ENCODE measurements at places on chromosomes 12 and 14.

DNA sequence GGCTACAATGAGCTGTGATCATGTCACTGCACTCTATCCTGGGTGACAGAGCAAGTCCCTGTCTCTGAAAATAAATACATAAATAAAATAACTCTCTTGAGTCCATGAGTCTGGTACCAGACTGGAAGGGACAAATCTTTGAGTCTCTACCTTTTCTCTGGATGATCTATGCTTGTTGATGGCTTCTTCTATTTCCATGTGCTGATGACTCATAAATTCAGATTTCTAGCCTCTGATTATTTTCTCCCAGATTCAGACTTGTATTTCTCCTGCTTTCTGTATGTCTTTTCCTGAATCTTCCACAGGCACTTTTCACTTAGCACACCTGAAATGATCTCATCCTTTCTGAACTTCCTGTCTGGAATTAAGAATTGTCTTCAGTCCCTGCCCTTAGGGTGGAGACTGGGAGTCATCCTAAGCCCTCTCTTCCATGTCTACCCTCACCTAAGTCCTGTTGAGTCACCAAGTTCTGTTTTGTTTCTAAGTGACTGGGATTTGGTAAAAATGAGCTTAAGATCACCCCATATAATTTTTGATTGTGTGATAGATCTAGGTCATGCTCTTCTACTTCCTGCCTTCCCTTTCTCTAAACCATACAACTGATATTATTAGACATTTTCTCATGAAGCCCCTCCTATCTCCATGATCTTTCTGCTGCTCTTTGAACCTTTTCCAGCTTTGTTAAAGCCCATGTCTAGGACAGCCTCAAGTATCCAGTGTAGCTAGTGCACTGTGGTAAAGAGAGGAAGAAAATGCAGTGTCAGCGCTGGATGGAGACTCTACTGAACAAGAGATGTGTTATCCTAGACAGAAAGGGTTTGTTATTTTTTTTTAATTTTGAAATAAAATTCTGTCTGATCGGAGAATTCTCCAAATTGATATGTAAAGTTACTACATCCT lies 13.1 kb downstream of the AKAP6 start:
- DNase-seq = no peak

DNA sequence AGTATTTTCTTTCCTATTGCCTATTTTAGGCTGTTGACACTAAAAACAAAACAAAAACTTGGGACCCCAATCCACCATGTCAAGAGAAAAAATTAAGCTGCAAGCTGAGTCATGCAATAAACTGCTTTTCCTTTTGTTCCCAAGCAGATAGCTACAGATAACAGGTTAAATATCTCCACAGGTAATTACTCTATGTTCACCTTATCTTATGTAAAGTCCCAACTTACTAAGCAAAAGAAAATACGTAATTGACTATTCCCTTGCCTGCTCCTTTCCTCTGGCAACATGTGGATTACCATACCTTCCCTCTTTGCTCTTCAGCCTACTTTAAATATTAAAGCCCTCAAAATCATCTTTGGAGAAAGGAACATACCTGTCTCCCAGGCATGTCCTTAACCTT lies 19.2 kb upstream of the COX16 start:
- no peak for DNase-seq

- DNase-seq = no peak
These were observed 3.8 kb downstream of the MARS1 start for GRCh38 chr12:57491393-57492280.

DNA sequence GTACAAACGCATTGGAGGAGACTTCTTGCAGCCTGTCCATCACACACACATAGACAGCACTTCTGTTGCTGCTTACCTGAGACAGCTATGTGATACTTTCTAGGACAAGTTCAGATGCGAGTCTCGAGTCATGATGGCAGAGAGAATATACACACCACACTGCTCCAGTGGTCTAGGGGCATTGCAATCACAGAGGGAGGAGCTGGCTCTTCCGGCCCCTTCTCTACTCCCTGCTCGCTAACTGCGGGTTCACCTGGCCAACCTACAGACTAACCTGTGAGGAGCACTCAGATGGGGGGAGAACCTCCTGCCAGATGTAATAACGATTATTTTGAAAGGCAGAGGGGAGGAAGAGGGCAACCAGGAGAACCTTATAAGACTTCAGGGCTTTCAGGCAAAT lies 30.7 kb downstream of the EMP1 start:
- DNase-seq = no peak

DNA sequence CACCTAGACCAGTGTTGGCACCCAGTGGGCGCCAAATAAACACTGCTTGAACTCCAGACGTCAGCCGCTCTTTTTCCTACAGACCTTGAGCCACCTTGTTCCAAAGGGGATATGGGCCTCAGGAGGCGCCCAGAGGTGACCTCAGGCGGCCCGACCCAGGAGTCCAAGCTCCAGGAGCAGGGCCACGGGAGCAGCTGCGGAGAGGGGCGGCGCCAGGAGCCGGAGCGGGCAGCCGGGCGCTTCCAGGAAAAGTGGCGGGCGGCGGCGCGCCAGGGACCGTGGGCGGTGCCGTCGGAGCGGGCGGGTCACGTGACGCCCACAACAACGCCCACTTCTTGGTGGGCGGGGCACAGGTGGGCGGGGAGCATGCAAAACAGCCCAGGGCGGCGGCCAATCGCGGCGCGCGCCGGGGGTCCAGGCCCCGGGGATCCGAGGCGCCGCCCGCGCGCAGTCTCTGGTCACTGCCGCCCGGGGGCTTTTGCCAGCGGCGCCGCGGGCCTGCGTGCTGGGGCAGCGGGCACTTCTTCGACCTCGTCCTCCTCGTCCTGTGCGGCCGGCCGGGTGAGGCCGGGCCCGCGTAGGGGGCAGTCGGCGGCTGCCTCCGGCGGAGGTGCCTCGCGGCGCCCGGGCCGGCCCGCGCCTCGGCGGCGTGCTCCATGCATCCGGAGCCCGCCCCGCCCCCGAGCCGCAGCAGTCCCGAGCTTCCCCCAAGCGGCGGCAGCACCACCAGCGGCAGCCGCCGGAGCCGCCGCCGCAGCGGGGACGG lies at the start of gene ORAI1:
ORAI1 (plus strand) TSS at position 444 of the 766 bp plus-strand sequence.
- DNase-seq = peak; percentile 94

DNA sequence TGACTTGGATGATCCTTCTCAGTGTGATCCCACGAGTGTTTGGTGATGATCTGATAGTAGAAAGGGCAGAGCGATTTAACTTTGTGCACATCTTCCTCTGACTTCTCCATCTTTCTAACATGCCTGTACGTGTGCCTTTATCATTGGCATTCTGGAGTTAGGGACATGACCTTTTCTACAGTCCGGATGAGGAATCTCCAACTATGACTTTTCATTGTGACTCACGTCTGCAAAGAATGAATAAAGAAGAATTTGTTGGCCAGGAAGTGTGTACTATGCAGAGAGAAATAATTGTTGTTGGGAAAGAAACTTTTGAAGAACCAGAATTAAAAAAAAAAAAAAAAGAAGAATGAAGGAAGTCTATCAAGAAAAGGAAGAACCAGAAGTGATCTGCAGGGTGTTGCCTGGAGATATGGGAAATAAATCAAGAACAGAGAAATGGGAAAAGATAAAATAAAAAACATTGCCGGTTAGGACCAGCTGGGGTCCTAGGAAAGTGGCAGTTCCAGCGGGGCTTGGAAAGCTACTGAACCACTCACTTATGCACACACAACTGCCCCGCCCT lies 25.3 kb downstream of the PPFIBP1 start:
- DNase-seq = no peak

- DNase-seq = no peak
These were observed 265.1 kb upstream of the SFSWAP start for GRCh38 chr12:131445795-131446194.

GRCh38 chr12:12278899-12279298 lies 12.1 kb upstream of the LRP6 start:
- DNase-seq = no peak

DNA sequence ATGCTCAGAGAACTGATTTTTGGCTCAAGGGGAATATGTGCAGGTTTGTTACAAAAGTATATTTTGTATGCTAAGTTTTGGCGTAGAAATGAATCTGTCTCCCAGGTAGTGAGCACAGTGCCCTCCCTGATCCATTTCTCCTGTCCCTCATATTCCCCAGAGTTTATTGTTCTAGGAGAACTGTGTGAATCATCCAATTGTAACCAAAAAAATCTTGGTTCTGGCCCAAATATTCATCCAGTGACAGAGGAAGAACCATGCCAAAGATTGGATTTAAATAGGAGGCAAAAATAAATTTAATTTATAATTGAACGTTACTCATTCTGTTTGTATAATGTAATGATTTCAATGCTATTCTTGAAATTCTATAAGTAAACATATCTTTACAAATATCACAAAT lies 4.8 kb downstream of the CATSPERB start:
- DNase-seq = no peak

- DNase-seq = no peak
These were observed 32.2 kb upstream of the PTPRQ start for GRCh38 chr12:80411787-80412186.

- DNase-seq = no peak
These were observed 78.1 kb upstream of the PELI2 start for GRCh38 chr14:56040121-56040520.

DNA sequence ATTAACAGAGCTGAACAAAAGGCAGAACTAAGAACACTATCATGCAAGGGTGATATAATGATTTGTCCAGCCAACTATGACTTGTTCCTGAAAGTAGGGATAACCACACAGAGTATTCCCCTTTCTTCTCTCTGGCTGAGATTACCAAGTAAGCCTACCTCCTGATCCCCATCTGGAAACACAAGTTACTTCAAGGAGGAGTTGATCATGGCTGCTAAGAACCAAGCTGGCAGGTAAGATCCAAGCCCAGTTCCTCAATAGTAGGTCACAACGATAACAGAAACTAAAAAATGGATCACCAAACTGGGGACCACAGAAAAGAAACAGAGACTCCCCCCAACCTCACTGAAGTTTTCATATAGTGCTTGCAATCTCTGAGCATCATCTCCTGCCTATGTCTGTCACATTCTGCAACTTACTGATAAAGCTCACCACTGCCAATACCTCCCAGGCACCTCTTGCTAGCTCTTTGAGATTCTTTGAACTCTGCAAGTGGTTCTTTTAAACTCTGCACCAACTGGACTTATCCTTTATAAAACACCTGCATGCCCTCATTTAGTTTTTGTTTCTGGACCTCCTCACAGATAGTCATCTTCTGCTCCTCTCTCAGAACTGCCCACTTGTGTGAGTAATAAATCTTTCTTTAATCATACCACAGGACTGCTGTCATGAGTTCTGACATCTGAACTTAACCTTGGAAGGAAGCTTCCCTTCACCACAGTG lies 76.6 kb downstream of the LRP6 start:
- no peak for DNase-seq

DNA sequence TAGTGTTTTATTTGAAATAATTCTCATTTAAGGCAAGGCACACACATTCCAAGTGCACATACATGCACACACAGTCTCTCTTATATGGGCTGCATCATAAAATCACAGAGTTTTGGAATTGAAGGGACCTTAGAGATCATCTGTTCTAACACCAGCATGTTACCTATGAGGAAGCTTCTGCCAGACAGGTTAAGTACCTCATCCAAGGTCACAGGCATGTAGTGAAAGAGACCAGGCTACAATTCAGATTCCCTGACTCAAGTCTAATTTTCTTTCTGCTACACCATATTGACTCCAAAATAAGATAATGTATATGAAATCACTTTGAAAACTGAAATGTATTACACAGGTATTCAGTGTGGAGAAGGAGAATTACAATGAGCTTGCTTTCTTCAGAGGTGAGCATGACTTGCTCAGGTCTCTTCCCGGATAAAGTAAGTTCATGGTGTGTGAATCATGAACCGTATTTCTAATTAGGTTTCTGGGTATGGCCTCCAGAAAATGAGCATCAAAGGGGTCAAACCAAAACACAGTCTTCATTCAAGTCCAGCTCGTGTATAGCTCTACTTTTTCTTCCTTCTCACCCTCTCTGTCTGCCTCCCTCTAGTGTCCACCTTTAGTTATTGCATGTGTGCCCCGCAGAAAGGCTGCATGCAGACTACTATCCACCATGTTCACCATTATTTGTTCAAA lies 411.9 kb downstream of the FUT8 start:
- peak; percentile 10 for DNase-seq

- peak; percentile 46 for DNase-seq
These were observed 30.2 kb downstream of the PEX5 start for GRCh38 chr12:7219599-7220243.

DNA sequence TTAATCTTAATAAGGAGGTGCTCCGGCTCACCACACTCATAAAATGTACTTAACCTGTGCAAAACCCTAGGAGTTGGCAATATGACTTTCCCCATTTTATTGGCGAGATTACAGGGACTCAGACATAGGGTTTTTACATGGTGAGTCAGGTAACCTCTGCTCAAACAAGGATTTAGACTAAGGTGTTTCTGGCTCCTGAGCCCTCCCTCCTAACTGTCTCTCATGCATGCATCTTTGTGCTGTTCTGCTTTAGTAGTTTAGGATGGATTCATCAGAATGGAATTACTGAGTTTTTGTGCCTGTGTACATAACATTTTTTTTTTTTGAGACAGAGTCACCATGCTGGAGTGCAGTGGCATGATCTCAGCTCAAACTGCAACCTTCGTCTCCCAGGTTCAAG lies 993.3 kb upstream of the TMEM132C start:
- no peak for DNase-seq

DNA sequence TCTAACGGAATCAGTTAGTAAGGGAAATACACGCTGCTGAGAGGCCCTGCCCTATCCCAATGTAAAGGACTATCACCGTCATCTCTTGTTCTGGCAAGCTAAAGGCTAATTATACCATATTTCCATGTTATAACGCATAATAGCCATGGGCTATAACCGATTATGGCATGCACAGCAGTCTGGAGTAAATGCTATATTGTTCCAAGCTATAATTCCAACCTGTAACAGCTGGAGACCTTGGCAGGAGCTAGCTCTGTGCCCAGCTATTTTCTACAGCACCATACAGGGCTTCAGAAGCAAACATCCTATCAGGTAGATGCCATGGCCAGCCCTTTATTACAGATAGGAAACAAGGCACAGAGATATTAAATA lies 26.3 kb downstream of the SYNE3 start:
- DNase-seq = no peak

DNA sequence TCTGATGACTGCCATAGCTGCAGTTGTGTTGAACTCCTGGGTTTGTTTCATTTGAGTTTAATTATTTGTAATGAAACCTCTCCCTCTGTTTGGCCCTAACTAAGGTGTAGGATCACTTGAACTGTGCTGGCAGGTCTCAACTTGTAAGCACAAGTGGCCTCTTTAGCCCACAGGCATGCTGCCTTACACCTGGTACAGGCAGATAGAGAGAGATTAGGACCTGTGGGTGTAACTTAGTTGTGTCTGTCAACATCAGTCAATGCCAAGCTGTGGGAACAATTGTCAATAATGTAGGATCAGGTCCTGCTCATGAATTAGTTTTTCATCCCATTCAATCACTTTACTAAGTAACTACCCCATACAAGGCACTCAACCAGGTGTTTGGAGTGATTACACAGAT lies 263.0 kb upstream of the G2E3 start:
- no peak for DNase-seq

Measured in gastrocnemius medialis (tissue), 4 donors.